Activated effector memory CD4-positive, alpha-beta T cell treated with anti-CD3 and anti-CD28 coated beads, Interleukin-2, amount 50 U/mL, for 16 hours (primary cell): ENCODE measurements at places on chromosomes 11 and 22.

DNA sequence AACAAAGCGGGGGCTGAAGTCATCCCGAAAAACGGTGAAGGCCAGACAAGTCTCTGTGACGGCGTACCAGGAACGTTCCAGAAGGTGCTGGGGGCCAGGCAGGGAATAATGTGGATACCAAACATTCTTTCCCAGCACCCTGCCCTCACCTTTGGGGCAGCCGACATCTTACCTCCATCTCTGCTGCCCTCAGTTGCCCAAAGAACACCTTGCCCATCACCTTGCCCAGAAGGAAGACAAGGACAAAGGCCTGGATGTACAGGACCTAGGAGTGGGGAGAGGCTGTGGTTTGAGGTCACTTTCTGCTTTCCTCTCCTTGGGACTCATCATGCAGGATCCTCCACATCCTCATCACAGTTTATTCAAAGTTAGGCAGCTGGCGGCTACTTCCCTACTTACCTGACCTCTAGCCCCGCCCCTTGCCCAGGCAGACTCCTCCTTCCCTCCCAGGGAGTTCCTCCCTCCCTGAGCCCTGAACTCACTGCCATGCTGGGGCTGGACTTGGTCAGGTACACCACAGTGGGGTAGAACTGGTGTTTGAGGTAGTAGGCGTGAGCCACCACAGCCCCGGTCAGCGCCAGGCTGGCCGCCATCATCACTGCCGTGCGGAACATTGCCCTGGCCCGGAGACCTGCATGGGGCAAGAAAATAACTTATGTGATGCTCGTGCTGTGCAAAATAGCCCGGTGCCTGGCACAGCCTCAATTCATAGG, 1.2 kb downstream of the SYVN1 start:
- peak; percentile 85 for DNase-seq

GRCh38 chr11:12686246-12687060, 12.2 kb downstream of the TEAD1 start:
- no peak for DNase-seq

- peak; percentile 81 for DNase-seq
Observed at GRCh38 chr22:26579331-26579886, 10.5 kb downstream of the TPST2 start.

DNA sequence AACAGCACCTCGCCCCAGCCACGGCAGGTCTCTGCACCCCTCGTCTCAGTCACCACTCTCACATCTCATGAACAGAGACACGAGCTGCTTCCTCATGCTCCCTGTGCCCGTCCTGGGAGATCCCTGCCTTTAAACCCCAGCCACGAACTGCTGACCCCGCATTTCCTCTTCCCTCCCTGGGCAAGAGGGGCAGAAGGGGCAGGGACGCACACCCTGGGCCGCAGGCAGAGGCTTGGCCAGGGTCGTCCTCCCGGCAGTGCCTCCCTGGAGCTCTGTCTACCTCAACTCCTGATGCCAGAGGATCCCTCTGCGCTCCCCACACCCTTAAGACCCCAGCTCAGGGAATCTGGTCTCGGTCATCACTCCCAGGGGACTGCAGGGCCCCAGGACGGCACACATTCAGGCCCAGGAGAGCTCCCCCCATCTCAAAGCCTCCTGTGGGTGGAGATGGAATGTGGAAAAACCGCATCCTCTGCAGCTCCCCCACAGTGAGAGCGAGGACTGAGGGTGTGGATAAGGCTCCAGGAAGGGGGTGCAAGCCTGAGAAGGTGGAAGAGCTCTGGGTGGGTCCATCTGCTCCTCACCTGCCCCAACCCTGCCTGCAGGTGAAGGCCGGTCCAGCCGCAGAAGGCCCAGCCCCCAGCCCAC, 1.2 kb downstream of the BID start:
- no peak for DNase-seq

GRCh38 chr11:2914455-2915195, 14.6 kb downstream of the PHLDA2 start:
- DNase-seq, result no peak

- peak; percentile 45 for DNase-seq
Observed at GRCh38 chr11:2748061-2748813, 48.4 kb upstream of the KCNQ1OT1 start.
